HCT116 (cell line): ENCODE measurements at places on chromosomes 1 and 21.

DNA sequence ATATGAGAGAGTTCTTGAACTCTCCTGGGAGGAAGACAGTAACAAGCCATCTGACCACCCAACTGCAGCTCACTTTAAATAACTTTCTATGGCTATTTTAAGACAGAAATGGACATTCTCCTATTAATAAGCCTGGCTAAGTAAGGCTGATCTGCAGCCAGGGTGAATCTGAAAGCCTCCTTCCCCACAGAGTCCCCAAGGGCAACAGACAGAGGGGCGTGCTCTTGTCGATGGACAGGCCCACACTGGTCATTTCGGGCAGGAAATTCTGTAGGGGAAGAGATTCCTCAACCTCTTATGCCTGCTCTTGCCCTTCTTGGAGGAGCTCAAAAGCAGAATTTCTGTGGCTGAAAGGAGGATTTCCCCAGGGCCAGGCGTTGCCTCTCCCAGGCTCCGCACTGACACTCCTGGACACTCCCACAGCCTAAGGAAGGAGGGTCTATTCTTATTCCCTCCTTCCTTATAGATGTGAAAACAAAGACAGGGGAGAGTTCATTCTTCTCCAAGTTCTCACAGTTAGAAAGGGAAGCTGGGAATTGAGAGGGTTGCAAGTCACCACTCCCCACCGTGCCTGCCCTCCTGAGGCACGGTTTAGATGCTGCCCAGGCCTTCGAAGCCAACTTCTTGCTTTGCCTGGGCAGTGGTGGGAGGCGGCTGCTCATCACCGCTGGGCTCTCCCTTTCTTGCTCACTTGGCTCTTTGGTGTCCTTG, 17.9 kb upstream of the KANK4 start:
- no peak for DNase-seq

- DNase-seq: no peak
Observed at GRCh38 chr1:224923726-224924125, 5.7 kb upstream of the DNAH14 start.

DNA sequence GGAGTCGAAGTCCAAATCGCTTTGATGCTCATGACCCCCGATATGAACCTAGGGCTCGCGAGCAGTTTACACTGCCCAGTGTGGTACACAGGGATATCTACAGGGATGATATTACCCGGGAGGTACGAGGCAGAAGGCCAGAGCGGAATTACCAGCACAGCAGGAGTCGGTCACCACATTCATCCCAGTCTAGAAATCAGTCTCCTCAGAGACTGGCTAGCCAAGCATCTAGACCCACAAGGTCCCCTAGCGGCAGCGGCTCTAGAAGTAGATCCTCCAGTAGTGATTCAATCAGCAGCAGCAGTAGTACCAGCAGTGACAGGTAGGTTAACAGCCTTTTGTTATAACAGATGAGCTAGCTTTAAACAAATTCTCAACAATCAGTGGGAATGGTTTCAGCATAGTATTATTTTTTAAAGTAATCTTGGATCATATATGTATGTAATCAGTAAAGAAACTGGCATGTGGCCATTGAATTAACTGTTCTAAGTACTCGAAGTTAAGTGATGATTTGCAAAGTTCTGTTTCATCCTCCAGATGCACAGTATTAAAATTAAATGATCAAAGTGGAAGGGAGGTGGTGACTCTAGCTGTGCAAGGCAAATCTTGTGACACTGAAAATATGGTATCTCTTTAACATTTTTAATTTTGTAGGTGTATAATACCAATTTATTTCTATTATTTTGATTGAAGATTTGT, 29.0 kb downstream of the SPEN start:
- DNase-seq: no peak

DNA sequence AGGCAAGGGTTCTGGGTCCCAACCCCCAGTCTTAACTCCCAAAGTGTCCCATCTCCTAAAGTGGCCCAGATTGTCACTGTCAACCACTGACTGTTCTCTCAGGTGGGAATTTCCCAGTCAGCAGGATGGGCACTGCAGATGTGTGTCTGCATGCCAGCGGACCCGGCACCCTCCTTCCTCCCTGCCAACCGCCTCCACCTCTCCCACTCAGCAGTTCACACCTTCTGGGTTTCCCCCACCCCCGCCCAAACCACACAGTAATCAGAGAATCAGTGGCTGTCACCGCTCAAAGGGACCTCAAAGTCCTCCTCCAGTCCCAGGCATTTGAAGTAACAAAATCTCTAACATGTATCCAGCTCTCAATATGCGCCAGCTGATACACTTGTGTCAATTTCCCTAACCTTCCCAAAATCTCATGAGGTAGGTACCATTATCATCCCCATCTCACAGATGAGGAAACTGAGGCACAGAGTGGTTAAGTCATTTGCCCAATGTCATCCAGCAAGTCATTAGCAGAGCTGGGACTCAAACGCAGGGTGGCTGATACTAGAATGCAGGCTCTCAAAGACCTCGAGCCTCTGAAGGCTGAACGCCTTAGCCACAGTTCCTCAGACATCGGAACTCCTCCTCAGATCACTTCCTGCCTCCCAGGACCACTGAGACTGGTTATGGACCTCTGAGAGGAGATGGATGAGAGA, 4.8 kb downstream of the RUNX3 start:
- no peak for DNase-seq

DNA sequence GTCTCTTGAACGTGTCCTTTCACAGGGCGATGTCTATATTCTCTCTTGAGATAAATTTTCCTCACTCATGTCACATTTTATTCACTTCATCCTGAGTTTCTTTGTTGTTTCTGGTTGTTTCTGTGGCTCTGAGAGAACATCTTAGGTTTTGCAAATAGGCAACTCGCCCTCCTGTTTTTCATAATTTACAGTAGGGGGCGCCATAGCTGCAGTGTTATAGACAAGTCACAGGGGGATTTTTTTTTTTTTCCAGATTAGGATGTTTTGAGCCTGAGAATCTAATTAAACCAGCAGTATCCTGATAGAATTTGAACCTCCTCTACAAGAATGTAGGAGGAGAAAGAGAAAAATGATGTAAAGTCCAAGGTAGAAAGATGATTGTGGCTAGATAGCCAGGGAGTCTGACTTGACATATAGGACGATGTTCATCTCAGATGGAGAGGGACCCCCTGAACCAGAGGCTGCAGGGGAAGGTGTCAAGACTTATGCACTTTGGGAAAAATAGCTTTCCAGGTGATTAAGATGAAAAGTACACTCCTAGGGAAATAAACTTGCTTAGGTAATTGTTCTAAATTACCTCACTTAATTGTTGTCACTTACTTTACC, 76.3 kb downstream of the ZP4 start:
- no peak for DNase-seq

- DNase-seq: no peak
Observed at GRCh38 chr1:25011943-25012638, 82.0 kb upstream of the RUNX3 start.

- no peak for DNase-seq
Observed at GRCh38 chr1:156821801-156822200, 5.2 kb upstream of the SH2D2A start.

DNA sequence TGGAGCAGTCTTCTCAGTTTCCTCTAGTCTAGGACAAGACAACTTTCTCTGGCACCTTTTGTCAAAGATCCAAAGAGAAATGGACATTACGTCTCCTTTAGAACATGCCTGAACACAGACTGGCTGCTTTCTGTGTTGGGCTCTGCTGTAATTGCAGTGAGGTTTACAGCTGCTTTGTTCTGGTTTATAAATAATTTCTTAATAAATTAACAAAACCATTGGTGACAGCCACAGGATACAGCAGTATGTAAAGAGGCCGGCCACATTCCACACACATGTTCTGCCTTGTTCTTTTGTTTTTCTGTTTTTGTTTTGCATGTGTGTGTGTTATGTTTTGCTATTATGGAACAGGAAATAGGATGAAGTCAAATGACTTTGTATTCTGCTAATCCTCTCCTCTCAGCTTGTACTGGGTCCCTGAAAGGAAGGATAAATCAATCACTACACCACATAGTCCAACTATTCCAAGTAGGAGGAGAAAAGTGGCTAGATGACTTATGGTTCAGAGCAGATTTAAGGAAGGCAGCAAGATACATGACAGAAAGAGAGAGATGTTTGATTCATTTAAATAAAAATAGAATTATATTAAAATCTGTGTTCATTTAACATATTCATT, 161.5 kb upstream of the ESRRG start:
- no peak for DNase-seq

- no peak for DNase-seq
Observed at GRCh38 chr1:172903581-172904220, 147.0 kb downstream of the TNFSF18 start.

- no peak for DNase-seq
Observed at GRCh38 chr1:890661-891060, 33.1 kb upstream of the SAMD11 start.

DNA sequence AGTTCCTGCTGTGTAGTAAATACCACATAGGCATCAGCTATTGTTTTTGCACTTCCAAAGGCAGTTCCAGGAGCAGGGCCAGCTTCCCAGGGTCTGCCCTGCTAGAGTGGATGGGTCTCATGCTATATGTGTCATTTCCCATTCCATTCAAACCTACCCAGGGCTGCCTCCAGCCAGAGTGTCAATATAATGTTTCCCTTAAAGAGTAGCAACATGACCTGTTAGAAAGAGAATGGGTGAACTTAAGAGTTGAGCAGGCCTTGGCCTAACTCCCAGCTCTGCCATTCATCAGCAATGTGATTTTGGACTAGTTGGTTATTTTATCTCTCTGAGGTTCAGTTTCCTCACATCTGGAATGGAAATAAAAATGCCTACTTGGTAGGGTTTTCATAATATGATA, 44.9 kb downstream of the RAB3B start:
- no peak for DNase-seq

DNA sequence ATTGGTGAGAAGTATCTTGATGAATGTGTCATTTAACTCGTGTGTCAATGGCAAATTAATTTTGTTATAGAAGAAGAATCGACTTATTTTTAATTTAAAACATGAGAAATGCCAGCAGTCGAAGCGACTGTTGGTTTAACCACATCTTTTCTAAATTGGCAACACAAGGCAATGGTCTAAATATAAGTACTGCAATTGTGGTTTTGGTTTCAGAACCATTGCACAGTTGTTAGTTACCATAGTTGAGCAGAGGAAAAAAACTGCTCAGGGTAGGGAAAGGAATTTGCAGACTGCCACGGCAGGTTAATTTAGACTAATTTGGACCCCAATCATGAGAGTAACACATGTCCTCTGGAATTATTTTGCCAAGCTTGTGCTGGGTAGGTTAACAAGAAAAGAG, 185.6 kb upstream of the RUNX1 start:
- no peak for DNase-seq

DNA sequence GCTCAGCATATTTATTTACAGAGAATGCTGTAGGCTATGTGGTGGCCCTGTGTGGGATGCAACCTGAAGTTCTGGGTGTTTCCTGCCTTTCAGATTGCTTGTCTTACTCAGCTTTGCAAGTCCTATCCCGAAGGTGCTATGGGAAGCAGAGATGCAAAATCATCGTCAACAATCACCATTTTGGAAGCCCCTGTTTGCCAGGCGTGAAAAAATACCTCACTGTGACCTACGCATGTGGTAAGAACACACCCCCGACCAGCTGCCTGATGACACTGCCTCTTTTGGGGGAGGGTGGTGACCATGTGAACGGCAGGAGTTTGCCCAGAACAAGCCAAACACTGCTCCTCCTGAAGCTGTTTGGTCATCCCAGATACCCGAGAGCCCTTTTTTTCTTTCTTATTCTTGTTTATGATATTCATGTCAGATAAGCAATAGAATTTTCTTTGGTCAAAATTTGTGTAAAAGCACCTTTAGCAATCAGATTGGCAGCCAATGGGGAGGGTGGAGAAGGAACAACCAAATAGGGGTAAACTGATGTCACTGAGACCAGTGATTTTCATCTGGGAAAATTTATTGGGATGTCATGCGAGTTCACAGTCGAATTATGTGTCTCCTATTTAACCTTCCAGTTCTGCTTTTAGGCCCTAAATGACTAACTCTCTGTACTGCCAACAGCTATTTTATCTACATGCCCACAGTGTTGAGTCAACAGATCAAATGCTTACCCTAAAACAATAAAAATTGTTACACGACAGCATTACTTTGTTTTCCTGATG, 82.6 kb downstream of the EVA1C start:
- DNase-seq: no peak

GRCh38 chr1:10943991-10944730, 68.3 kb upstream of the TARDBP start:
- DNase-seq: no peak

DNA sequence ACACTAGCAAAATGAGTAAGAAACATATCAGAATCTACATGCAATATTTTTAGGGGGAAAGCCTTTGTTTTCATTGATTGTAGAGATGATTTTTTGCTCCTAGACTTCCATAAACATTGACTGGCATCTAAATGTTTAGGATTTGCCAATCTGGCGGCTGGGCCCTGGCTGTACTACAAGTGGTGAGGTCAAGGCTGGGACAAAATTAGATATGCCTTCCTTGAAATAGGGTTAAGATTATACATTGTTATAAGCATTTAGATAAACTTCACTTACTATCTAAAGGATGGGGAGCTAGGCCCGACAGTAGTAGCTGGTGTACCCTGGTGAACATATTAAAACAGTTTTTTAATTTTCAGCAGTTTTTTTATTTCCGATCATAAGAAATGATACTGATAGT, 5.2 kb downstream of the NFIA start:
- DNase-seq: no peak

- no peak for DNase-seq
Observed at GRCh38 chr1:224435318-224435763, 744 bp upstream of the WDR26 start.

DNA sequence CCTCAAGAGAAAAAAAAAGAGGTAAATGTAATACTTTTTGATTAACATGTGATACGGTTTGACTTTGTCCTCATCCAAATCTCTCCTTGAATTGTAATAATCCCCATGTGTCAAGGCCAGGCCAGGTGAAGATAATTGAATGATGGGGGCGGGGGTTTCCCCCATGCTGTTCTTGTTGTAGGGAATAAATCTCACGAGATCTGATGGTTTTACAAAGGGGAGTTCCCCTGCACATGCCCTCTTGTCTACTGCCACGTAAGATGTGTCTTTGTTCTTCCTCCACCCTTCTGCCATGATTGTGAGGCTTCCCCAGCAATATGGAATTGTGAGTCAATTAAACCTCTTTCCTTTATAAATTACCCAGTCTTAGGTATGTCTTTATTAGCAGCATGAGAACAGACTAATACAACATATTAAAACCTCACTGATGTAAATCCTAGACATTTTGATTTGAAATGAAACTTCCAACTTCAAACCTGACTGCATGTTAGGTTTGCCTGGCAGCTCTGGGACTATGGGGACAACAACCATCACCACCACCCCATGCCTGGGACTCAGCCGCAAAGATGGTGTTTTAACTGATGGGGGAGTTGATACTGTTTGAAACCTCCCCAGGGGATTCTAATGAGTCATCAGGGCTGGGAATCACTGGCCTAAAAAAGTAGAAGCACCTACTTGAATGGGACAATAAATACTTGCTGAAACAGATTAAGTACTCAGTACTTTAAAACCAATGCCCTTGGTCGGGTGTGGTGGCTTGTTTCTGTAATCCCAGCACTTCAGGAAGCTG, 32.8 kb upstream of the BACH1 start:
- no peak for DNase-seq

DNA sequence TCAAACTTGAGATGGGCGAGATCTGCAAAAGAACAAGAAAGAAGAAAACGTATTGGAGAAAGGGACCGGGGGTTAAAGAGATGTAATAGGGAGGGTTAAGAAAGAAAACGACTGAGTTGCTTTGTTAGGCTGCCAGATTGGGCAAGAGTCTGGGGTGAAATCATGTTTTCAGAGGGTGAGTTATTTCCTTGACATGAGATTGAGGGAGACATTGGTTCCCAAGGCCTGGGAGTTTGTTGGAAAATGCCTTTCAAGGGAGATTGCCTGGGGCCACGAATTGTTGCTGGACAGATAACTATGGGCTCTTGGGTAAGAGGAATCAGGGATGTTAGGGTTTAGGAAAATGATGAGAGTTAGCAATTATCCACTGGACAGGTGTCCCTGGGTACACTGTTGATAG, 776 bp upstream of the CADM3 start:
- DNase-seq: no peak
